Activated CD4-positive, alpha-beta T cell treated with anti-CD3 and anti-CD28 coated beads for 24 hours (primary cell): ENCODE measurements at places on chromosomes 2 and 18.

- DNase-seq: no peak
Measured at GRCh38 chr2:241654551-241654950, 17.1 kb downstream of the ATG4B start.

- DNase-seq: no peak
Measured at GRCh38 chr18:42925036-42925435, 190.4 kb downstream of the RIT2 start.

GRCh38 chr2:99776206-99776905, 286.5 kb upstream of the REV1 start:
- DNase-seq: no peak

DNA sequence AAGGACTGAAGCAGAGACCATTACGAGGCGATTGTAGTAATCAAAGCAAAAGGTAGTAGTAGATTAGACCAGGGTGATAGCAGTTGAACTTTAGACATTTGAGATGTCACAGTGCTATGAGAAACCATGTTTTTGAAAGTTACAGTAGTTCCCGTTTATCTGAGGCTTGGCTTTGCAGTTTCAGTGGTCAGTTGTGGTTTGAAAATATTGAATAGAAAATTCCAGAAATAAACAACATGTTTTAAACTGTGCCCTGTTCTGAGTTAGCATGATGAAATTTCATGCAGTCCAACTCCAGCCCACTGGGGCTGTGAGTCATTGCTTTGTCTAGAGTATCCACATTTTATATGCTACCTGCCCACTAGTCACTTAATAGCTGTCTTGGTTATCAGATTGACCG, 47.5 kb downstream of the ZNF638 start:
- no peak for DNase-seq

DNA sequence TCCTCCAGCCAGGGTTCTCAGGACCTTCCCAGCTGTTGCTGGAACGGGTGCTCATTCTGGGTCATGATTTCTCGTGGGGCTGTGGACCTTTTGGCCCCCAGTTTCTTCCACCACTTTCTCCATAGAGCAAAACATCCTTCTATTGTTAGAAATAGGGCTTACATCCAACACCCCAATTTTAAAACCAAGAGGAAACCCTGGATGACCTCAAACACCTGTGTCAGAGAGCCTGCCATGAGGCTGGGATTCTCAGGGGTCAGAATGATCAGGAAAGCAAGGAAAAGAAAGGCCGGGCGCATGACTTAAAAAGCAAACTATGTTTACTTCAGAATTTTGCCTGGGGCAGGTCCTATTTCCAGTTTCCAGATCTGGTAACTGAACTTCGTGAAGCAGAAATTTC, 307.9 kb upstream of the MEIS1 start:
- DNase-seq: no peak

GRCh38 chr2:25894135-25894830, 16.0 kb upstream of the ASXL2 start:
- DNase-seq: no peak

- DNase-seq: no peak
Measured at GRCh38 chr2:70003093-70003830, 41.8 kb upstream of the ASPRV1 start.

DNA sequence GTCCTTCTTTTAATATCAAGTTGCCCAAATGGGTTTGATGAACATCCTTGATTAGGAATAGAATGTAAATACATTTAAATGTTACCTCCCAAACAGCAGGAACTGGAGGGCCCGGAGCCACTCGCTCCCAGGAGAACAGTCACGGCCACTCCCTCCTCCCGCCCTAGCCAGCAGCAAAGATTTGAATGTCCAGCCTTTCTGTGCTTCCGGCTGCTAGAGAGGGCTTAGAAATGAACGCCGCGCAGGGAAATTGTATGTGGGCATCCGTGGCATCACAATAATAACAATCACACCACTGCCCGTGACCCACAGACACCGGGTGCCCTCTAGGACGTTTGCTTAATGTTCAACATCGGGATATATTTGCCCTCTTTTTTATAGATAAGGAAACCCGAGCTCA, 164.9 kb upstream of the SALL3 start:
- no peak for DNase-seq

DNA sequence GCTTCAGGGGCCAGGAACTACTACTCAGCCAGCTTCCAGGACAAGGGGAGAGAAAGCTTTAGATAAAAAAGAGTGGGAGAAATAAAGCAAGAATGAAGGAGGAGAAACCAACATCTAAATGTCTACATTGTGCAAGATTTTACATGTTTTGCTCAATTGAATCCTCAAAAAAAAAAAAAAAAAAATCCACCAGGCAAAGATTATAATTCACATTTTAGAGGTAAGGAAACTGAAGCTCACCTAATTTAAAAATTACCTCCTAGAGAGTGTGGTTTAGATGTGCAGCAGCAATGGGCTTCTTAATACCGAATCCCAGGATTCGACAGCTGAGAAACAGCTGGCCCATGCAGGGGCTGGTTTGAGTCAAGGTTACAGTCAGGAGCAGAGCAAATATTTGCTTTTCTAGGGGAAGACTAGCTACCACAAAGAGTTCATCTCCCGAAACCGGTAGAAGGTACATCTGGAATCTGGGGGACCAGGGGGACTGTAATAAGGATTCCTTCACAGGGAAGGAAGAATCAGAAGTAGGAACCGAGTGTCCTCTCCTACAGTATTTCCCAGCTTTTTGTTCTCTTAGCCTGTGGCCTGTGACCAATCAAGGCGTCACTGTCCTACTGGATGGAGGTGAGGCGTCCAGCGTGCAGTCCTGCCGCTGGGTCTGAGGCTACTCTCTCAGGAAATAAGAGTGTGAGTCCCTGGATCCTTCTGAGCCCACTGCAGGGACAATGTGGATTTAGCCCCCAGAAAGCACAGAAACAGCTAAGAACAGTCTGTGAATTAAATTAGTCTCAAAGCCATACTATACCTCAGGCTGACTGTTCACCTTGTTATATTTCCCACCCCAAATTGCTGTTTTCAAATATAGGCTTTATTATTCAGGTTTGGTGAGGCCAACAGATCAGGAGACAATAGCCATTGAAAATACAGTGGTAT, 42.3 kb downstream of the IL1R2 start:
- DNase-seq: no peak

GRCh38 chr2:44124500-44124899, 44.2 kb upstream of the PPM1B start:
- no peak for DNase-seq

- no peak for DNase-seq
Measured at GRCh38 chr2:145815933-145816332, 1296.0 kb upstream of the ZEB2 start.

DNA sequence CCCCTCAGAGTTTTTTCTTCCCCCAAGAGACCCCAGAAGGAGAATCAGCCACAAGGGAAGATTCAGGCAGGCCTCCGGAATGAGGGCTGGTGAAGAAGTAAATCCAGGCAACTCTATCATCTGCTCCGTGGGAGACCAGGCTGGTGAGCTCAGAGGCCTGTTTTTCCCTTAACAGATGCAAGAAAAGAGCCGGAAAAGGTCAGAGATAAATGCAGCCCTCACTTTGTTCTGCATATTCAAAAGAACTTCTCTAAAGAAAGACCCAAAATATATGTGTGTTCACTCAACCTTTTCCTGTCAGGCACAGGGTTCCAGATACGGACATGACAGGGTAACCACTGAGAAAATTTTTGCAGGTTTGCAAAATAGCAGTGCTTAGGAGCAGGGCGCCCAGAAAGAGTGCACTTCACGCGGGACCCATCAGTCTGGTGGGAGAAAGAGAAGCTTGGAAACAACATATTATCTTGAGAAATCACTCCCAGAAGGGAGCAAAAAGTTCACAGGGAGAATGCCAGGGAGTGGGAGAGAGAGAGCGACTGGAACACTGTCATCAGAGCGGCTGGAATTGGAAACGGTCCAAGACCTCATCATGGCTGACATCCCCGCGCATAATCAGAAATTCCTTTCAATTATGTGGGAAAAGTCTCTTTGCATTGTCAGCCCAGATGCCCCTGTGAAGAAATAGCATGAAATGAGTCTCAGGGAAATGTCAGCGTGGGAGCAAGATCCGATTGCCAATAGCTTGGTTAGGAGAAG, 244.8 kb upstream of the SLC14A2 start:
- no peak for DNase-seq

DNA sequence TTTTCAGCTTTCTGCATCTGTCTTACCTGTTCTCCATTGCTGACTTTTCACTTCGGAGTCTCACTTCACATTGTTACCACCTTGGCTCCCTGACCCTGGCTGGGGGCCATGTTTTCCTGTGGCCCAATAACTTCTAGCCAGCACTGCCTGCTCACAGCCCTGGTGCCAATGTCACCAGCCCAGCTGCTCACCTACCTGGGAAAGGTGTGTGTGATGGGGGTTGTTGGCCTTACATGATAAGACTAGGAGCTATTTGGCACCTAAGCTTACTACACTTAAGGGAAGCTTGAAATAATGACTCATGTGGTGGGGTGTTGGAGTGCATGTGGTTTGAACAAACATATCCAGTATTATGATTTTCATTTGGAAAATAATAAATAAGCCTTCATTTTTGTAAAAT, 37.5 kb upstream of the PGAP1 start:
- no peak for DNase-seq

GRCh38 chr2:19488009-19488691, 129.7 kb upstream of the OSR1 start:
- DNase-seq: no peak

DNA sequence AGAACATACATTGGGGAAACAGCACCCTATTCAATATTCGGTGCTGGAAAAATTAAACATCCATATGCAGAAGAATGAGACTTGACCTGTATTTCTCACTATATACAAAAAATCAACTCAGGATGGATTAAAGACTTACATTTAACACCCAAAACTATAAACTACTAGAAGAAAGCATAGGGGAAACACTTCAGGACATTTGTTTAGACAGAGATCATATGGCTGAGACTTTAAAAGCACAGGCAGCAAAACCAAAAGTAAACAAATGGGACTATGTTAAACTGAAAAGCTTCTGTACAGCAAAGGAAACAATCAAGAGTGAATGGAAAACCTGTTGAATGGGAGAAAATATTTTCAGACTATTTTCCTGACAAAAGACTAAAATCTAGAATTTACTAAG, 1694.1 kb upstream of the CELF4 start:
- DNase-seq: no peak

DNA sequence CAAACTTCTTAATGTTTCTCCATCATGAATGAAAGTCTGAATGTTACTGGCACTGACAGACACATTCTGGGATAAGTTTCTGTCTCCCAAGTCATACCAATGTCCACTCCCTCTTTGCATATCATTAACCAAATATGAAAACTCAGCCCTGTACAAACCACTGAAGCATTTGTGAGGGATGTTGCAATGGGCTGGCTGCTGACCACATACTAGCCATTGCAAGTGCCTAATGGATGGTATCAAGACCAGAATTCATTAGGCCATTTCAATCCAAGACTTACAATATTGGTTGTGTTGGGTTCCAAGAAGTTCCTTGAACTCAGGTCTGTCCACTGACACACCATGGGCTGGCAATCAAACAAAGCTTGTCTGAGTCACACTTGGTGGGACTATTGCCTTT, 73.8 kb downstream of the CBLN2 start:
- no peak for DNase-seq

- no peak for DNase-seq
Measured at GRCh38 chr2:50748671-50749070, 283.3 kb downstream of the NRXN1 start.

- DNase-seq: no peak
Measured at GRCh38 chr18:24585996-24586566, 125.6 kb downstream of the HRH4 start.

DNA sequence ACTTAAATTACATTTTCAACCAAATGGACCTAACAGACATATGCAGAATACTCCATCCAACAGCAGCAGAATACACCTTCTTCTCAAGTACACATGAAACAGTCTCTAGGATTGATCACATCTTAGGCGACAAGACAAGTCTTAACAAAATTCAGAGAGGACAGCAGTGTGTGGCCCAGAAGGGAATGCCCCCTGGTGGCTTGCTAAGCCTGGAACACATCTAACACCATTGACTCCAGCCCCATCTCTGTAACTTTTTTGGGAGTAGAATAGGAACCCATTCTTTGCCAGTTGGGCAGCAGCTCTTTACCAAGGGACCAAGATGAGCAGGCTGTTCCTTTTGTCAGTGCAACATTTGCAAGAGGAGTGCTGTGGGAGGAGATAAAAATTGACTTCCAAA, 249.9 kb downstream of the PLCL1 start:
- DNase-seq: peak; percentile 28

GRCh38 chr2:123693836-123694235, 331.3 kb upstream of the CNTNAP5 start:
- no peak for DNase-seq

DNA sequence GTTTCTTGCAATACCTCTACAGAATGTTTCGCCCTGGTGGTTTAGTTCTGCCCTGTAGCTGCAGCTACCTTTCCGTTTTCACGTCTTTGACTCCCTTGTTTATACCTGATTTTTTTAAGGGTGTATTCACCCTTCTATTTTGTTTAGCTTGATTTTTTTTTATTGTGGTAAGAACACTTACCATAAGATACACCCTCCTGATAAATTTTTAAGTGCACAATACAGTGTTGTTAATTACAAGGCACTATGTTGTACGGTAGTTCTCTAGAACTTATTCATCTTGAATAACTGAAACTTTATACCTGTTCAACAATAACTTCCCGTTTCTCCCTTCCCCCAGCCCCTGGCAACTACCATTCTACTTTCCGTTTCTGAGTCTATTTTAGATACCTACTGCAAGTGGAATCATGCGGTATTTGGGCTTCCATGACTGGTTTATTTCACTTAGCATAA, 48.9 kb upstream of the NABP1 start:
- no peak for DNase-seq

DNA sequence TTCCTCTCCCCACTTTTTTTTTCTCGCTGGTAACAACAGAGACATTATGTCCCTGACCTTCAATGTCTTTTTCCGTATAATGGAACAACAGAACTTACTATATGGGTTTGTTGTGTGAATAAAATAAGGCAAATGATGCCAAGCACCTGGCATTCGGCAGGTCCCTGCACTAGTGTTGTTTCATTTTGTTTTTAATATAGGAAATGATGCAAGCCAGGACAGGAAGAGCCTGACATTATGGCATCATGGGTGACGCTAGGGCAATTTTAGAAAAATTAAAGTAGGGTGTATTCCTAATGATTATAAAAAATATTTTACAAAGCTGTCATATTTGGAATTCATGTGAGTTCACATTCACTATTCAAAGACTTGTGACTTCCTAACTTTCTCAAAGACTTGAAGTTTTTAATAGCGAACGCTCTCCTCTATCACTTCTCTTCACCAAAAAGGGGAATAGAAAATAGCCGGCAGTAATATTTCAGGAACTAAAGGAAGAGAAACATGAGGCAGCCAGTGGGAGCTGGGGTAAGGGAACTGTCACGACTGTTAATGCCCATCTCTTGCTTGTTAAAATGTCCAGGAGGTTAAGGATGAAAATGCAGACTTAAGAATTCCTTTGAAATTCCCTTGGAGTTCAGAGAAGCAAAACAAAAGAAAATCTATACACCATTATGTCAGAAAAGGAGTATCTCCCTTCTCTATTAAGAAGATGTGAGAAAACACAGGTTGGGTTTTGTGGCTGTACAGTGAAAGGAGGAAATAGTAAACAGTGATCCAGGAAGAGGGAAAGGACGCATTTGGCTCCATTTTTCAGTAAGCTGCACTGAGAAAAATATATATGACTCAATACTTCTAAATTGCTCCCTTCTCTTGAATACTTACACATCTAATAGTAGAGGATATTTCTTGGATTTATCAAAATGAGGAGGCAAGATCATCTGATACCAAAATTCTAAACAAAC, 60.2 kb downstream of the DPP4 start:
- no peak for DNase-seq

- DNase-seq: no peak
Measured at GRCh38 chr2:102313950-102314349, 2.6 kb downstream of the IL1RL1 start.
